ENCODE measurements at places on chromosomes 2 and 18.

DNA sequence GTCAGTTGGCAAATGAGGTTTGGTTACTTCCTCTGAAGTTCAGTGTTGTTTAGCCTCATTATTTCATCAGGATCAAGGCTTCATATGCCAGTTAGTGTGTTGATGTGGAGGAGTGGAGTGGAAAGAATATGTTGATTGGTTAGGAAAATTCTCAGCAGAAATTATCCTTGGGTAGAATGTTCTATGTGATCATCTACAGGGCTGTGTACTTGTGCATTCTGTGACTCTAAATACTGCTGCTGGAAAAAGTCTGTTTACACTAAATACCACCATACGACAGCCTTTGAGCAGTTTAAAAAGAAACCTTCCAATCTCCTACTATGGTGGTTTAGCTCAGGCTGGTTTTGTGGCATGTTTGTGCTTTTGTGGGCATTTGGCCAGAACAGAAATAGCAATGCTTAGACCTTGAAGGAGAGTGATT is 25.8 kb downstream of the CAB39 start:
- DNase-seq = no peak

GRCh38 chr2:71451705-71452104 is 1.7 kb upstream of the DYSF start:
- no peak for DNase-seq

GRCh38 chr2:54387059-54387991 is 68.8 kb upstream of the SPTBN1 start:
- DNase-seq = peak; percentile 73

DNA sequence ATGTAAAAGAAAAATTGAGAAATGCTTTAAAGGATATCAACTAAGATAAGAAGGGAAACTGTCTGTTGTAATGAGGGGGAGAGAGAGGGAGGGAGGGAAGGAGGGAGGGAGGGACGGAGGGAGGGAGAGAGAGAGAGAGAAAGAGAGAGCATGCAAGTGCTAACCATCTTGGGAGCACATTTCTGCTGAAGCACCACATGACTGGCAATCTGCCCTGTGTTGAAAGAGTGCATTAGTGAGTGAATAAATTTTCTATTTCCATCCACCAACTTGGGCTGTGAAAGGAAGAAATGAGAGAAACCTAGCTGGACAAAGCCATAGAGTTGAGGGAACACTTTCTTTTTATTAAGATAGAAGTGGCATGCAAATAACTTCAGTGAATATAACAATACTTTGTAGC is 110.7 kb downstream of the TMX3 start:
- DNase-seq = peak; percentile 47

GRCh38 chr18:59861963-59862819 is 37.6 kb upstream of the PMAIP1 start:
- DNase-seq = no peak

- no peak for DNase-seq
Measured at GRCh38 chr2:40249577-40249976, 202.3 kb downstream of the SLC8A1 start.
